Muscle of leg (tissue), 16 donors: ENCODE measurements at places on chromosomes 4 and X. TPM values are rescaled to one million over a fixed set of nuclear protein-coding genes. Genes with fewer than 3 reads are reported as not detected.
A peak's percentile ranks its signal among the peaks of the same experiment; 100 is the strongest.

DNA sequence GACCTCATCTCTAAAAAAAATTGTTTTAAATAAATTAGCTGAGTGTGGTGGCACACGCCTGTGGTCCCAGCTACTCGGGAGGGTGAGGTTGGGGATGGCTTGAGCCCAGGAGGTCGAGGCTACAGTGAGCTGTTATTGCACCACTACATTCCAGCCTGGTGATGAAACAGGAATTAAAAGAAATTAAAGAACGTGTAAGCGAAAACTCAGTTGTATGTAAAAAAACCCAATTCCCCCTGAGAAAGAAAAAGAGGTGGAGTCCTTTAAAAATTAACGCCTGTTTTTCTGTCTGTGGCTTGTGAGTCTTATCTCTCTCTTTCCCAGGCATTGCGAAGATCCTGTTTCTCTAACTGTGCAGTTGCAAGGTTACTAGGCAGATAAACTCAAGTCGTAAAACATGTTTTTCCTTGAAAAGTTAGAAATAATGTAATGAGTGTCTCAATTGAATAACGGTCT lies 22.1 kb downstream of the EPGN start:
- no peak for DNase-seq

DNA sequence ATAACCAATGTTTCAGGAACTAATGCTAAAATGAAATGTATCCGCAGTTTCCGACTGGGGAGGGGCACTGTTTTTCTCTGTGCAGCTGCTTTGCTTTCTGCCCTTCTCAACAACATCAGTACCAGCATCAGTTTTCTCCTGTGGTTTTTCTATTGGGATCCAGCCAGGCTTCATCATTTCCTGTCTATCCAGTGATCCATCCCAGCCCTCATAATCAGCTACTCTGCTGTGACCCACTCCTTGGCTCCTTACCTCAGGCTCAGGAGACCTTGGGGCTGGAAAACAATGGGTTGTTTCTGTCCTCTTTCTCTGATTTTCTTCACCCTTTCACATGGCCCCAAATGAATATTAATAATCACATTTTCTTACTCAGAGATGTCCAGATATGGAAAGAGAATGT lies 222.2 kb upstream of the DKK2 start:
- DNase-seq = peak; percentile 15

- DNase-seq = peak; percentile 61
Observed at GRCh38 chr4:128358231-128358912, 70.8 kb upstream of the PGRMC2 start.

Gene NAT8L
- 0.62 TPM for total RNA-seq

- peak; percentile 68 for DNase-seq
Observed at GRCh38 chrX:109623997-109624396, 975 bp downstream of the KCNE5 start.

Gene PRMT9
- total RNA-seq = 14.2 TPM

DNA sequence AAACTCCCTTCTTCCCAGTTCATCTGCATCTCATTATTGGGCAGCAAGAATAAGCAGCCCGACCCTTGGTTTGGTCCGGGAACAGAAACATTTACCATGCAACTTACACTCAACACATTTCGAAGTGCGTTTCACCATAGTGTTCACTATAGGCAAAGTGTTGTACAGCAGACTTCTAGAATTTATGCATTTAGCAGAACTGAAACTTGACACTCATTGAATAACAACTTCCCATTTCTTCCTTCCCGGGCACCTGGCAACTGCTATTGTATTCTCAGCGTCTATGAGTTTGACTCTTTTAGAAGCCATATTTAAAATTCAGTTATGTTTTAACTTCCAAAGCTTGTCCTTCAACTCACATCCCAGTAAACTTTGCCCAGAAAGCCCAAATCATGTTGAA lies 840.6 kb downstream of the NLGN4X start:
- peak; percentile 31 for DNase-seq
